Omental fat pad (tissue), 4 donors: ENCODE measurements at places on chromosomes 16 and 17.

DNA sequence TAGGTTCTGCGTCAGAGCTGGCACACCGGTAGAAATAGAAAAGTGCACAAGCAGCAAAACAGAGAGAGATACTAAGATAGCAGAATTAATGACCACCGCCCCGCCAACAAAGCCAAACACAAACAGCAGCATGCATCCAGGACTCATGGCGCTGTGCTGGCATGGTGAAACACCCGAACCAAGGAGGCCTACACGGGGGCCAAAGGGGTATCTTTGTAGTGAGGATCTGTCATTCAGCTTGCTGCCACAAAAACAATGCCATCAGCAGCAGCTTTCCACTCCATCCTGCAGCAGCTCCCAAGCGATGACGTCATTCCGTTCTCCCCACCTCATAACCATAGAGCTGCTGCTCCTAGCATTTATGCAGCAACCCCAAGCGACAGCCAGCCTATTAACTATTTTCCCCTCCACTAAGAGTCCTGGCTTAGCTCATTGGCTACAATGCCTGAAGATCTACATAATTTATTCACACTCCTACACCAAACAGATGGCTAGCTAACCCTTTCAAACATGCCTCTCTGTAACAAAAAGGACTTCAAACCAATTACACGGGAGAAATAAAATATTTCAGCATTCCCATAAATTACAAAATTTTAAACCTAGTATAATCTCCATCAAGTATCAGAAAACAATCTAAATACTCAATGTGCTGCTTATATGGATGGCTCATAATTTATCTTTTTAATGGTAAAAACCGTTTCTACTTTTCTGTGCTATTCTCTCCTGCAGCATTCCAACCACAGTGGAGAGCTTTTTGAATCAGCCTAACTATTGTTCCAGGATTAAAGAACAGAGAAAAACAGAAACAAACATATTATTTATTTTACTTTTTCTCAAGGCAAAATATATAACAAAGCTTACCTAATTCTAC is 73.9 kb downstream of the SPAG9 start:
- peak; percentile 38 for DNase-seq

- DNase-seq, result no peak
Observed at GRCh38 chr17:34606763-34607162, 27.4 kb downstream of the TMEM132E start.

- no peak for DNase-seq
Observed at GRCh38 chr16:50308237-50308965, 42.0 kb downstream of the ADCY7 start.

DNA sequence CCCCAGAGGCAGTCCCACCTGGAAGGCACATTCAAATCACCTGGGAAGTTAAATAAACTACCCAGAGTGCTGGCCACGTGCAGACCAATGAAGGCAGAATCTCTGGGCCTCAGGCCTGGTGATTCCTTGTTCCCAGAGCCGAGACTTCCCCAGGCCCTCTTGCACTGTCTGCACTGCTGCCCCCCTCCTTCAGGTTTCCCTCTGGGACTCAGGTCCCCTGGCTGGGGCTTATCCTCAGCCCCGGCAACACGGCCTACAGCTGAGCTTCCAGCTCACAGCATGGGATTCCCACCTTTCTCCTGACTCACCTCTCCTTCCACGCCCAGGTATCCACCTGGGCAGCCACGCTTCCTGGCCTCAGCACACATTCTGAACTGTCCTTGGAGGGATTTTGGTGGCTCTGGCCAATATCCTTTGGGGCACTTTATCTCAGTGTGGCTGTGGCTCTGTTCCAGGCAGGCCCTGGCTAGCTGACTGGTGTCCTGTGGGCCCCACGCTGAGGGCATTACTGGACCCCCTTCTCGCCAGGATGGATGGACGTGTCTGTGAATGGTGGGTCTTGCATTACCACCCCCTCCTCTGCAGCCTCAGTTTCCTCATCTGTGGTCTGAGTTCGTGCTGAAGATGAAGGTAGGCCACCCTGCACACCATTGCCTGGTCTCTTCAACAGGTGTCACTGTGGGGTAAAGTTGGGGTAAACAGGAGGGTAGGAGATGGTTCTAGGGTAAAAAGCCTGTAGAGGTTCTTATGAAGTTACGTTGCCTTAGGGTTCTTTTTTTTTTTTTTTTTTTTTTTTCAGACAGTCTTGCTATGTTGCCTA is 165.7 kb downstream of the IRF8 start:
- DNase-seq, result no peak

GRCh38 chr17:14068542-14069250 is 608 bp upstream of the COX10 start:
- no peak for DNase-seq
